Right forelimb (tissue), 1 donor: ENCODE measurements at places on chromosomes 1 and 21.

GRCh38 chr1:94013367-94013878 lies 104.2 kb upstream of the GCLM start:
- peak; percentile 67 for DNase-seq

- DNase-seq, result no peak
Observed at GRCh38 chr1:183551924-183552323, 38.3 kb downstream of the NCF2 start.

GRCh38 chr1:101898137-101898536 lies 98.6 kb downstream of the OLFM3 start:
- no peak for DNase-seq

- DNase-seq, result no peak
Observed at GRCh38 chr1:161180639-161181038, 3.3 kb upstream of the B4GALT3 start.

GRCh38 chr1:64664299-64664698 lies 80.6 kb upstream of the RAVER2 start:
- DNase-seq, result no peak

DNA sequence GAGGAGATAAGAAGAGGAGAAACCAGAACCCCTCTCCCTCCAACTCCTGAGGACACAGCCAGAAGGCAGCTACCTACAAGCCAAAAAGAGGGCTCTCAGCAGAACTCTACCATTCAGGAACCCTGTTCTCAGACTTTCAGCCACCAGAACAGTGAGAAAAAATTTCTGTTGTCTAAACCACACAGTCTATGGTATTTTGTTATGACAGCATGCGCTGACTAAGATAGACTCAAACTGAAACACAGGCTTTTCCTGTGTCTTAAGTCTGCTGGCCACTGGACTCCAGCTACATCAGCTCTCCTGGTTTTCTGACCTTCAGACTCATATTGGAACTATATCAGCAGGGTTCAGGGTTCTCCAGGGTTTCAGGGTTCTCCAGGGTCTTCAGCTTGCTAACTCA lies 126.5 kb upstream of the TNFSF4 start:
- no peak for DNase-seq

DNA sequence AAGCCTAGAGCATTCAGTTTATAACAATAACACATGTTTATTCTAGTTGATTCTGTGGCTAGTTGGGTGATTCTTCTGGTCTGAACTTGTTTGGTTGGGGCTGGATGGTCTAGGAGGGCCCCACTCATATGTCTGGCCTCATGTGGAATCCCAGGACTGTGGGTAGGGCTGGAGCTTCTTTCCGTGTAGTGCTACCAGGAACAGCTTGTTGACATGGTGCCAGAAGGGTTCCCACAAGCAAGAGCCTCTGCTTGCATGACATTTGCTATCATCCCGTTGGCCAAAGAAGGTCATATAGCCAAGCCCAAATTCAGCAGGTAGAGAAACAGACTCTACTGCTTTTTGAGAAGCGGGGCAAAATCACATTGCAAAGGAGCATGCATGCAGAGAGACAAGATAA lies 67.6 kb upstream of the PPP2R5A start:
- DNase-seq, result no peak

DNA sequence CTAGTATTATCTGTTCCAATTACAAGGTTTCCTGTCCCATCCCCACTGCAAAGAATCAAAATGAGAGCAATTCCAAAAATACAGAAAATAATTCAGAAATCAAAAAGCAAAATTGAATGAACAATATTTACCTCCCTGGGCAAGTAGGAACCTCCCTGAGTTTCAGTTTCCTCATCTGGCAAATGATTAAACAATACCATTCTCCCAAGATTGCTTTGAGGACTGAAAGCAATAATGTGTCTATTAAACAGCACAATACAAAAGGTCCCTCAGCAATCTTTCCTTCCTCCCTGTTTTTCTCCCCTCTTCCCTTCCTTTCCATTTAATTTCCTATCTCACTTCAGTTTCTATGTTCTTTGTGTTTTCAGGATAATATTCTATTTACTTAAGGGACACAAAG lies 171.0 kb downstream of the ZC3H11B start:
- DNase-seq, result no peak

- no peak for DNase-seq
Observed at GRCh38 chr1:71311376-71311775, 230.5 kb upstream of the ZRANB2 start.

- no peak for DNase-seq
Observed at GRCh38 chr1:69126796-69127195, 440.9 kb upstream of the LRRC7 start.

- DNase-seq, result no peak
Observed at GRCh38 chr1:92136341-92136740, 56.2 kb downstream of the BTBD8 start.

GRCh38 chr1:163170975-163171676 lies 31.6 kb downstream of the RGS5 start:
- DNase-seq, result no peak

DNA sequence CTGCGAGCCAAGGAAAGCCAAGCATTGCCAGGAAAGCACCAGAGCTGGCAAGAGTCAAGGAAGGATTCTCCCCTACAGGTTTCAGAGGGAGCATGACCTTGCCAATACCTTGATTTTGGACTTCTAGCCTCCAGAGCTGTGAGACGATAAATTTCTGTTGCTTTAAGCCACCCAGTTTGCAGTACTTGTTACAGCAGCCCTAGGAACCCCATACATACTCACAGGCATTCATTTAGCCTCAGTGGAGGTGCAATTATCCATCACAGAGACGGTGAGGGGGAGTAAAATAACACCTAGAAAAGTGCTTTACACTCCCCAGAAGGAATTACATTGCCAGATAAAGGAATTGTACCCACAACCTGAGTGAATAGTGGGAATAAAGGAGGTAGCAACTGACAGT lies 167.4 kb upstream of the NFIA start:
- no peak for DNase-seq

GRCh38 chr1:210257698-210258529 lies 25.3 kb downstream of the SERTAD4 start:
- no peak for DNase-seq

GRCh38 chr1:214386747-214387146 lies 105.8 kb downstream of the SMYD2 start:
- no peak for DNase-seq

DNA sequence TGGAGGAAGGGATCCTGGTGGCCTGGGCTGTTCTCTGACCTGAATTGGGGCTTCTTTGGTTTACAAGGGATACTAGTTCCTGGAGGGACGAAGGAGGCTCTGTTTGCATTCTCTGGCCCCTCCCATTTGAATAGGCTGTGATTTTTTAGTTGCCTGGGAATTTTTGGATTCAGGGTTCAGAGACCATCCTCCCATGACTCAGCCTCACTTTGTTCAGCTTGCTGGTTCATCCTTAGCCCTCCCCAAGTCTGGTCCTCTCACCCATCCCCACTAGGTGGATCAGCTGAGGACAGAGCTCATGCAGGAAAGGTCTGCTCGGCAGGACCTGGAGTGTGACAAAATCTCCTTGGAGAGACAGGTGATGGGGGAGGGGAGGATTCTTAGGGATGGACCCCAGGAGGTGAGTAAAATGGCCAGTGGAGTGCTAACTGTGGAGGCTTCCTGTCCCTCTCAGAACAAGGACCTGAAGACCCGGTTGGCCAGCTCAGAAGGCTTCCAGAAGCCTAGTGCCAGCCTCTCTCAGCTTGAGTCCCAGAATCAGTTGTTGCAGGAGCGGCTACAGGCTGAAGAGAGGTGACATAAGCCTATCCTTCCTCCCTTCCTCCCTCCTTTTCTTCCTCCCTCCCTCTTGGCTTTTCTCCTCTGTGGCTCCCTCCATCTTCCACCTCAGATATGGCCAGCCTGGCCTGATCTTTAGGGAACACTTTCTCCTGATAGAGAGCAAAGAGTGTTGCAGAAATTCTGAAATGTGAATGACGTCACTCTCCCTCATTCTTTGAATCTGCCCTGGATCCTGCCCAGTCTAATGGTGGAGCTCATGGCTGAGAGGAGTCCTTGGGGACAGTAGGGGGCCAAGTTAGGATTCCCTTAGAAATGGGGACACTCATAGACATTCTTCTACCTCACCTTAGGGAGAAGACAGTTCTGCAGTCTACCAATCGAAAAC lies 4.5 kb upstream of the TUFT1 start:
- no peak for DNase-seq

DNA sequence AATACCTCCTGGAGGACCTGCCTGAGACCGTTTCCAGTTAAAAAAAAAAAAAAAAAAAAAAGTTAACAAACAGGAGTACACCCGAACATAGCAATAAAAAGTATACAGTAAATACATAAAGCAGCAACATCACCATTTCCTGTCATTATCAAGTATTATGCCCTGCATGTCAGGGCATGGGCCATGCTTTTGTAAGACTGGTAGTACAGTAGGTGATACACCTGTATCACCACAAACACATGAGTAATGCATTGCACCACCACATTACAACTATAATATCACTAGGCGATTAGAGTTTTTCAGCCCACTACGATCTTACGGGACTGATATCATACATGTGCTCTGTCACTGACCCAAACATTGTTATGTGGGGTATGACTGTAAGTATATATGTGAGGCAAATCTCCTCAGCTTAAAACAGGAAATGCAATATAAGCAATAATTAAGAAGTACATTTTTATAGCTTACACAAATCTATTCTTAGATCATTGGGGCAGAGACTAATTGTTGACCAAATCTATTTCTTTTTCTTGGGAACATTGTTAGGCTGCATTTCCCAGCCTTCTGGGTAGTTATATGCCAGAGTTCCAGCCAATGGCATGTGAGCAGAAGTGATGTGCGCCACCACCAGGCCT lies 98.1 kb downstream of the PLD5 start:
- DNase-seq, result no peak

GRCh38 chr1:240230816-240231215 lies 139.1 kb downstream of the FMN2 start:
- DNase-seq, result no peak

- DNase-seq, result no peak
Observed at GRCh38 chr1:247184254-247184653, 12.4 kb upstream of the ZNF124 start.

GRCh38 chr1:3391711-3392110 lies 62.8 kb upstream of the ARHGEF16 start:
- DNase-seq, result no peak

DNA sequence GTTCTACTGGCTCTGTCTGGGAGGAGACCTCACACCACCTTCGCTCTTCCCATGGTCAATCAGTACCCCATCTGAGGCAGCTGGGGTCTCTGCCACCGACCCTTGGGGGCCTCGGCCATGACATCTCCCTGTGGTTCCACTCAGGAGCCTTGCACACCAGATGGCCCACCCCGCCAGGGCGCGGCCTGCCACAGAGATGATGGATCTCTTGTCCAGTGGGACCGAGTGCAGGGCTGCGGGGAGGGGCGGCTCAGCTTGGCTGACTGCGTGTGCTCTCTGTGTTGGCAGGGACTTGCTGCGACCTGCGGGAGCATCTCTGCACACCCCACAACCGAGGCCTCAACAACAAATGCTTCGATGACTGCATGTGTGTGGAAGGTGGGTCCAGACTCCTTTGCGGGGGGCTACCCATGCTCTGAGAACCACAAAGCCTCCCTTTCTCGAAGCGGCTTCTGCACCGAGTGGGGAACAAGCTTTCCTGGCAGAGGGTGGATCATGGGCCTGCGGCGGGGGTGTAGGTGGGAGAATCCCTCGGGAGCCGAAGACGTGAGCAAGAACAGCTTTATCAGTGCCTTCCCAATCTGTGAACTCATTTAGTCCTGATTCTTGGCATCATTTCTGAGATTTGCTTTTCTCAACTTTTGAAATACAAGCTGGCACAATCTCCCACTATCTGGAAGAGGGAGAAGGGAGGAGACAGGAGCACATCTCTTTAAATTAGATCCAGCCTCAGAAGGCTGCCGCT lies 20.9 kb upstream of the AGTRAP start:
- DNase-seq, result no peak

GRCh38 chr1:228018125-228018398 lies 11.3 kb downstream of the WNT3A start:
- DNase-seq, result peak; percentile 24

DNA sequence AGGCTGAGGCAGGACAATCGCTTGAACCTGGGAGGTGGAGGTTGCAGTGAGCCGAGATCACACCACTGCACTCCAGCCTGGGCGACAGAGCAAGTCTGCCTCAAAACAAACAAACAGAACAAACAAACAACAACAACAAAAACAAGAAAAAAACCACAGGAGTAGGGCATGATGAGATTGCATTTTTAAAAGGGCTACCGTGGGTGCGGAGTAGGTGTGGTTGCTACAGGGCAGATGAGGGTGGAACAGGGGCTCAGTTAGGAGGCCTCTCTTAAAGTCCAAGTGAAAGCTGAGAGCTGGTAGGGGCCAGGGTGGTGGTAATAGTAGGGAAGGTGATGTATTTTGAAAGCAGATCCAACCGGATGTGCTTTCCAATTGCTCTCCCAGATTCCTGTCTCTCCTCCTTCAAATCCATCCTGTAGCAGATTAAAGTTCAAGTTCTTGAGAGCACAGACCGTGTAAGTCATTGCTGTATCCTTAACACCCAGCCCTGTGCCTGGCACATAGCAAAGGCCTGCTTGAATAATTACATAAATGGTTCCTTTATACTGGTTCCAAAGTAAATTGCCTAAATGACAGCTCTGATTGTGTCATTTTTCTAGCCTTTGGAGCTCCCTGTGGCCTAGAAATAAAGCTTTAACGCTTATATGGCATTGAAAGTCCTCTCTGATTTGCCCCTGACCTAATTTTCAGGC lies 4.2 kb upstream of the LINGO4 start:
- no peak for DNase-seq

DNA sequence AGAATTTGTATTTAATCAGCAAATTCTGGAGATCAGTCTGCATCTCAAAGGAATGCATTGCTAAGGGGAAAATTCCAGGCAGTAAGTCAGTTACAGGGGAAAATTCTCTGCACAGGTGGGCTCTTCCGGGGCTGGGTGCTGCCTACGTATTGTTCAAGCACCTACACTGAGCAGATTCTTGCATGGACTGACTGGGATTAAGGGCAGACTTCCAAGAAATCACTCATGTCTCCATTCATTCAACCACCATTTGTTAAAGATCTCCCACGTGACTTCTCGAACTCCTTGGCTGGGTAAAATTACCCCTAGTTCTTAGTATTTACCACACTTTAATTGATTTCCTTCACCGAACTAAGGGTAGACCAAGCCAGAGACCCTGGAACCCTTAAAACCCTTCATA lies 28.2 kb upstream of the KCNE1 start:
- DNase-seq, result no peak

GRCh38 chr1:226631229-226632000 lies 82.9 kb downstream of the STUM start:
- no peak for DNase-seq

- DNase-seq, result no peak
Observed at GRCh38 chr21:35864039-35864438, 196.3 kb downstream of the SETD4 start.

DNA sequence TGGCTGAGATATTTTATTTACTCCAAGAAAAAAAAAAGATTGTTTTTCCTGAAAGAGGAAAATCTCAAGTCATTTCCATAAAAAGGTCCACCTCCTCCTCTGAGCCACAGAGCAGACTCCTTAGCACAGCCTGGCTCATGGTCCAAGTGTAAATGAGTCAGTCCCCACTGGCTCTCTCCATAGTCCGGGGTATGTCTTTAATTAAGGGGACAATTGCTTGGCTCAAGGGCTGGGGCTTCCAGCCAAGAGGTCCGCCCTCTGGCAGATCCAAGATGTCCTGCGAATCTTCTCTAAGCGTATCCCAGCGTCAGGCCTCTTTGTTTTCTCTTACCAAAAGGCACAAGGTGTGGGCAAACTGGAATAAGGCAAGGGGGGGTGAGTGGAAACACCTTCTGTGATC lies 33.3 kb downstream of the FOXD2 start:
- DNase-seq, result peak; percentile 57

- peak; percentile 60 for DNase-seq
Observed at GRCh38 chr1:34164771-34165391, at the start of gene CSMD2. TSS of gene CSMD2 (minus strand) at chr1:34165230. CDS start at chr1:34165097, 133 bp downstream.
